ENCODE measurements at places on chromosomes 1 and 21.

- DNase-seq = no peak
These were observed 41.6 kb downstream of the MATN1 start for GRCh38 chr1:30681782-30682181.

DNA sequence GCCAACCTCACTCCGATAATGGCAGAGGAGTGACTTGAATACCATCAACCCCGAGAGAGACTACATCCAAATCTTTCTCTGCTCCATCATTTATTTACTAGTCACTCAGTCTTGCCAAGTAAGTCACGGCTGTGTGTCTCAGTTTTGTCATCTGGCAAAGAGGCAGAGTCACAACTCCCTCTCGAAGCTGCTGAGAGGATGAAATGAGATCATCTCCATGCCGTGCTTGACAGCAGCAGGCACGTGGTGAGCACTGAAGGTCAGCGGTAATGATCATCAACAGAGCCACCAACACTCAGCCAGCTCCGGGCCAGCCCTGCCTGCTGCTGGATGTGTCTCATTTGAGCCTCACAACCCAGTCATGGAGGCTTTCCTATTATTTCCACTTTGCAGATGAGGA lies 19.9 kb downstream of the ALDH4A1 start:
- no peak for DNase-seq

- DNase-seq = no peak
These were observed 15.2 kb downstream of the VSIG8 start for GRCh38 chr1:159847231-159847630.

- DNase-seq = no peak
These were observed 14.7 kb downstream of the PDXK start for GRCh38 chr21:43733529-43734071.

DNA sequence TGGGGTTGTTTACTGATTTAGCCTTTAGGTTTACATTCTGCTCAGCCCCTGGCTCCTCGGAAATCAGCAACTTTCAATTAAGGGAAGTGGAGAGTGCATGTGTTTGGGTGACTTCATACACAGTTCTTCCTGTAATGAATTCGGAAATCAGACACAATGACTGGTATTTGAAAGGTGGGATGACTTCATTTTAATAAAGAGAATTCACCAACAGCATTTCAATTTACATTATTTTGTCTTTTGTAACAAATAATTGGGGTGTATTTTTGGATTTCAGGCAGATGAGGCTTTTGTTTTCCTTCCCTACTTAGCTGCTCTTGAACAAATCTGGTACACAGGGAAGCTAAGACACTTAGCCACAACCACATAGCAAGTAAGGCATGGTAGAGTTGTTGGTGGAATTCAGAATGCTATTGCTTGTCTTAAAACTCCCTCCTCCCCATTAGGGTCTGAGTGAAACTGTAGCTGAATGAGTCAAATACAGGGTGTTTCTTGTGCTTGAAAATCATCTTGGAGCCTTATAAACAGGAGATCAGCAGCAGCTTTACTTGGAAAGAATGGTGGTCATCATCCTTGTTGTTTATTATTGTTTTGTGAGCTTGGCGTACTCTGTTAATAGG lies 917 bp downstream of the STX12 start:
- no peak for DNase-seq

GRCh38 chr1:85024736-85025135 lies 23.6 kb downstream of the MCOLN3 start:
- no peak for DNase-seq

- DNase-seq = no peak
These were observed 185.6 kb upstream of the CAMK1G start for GRCh38 chr1:209397910-209398309.

DNA sequence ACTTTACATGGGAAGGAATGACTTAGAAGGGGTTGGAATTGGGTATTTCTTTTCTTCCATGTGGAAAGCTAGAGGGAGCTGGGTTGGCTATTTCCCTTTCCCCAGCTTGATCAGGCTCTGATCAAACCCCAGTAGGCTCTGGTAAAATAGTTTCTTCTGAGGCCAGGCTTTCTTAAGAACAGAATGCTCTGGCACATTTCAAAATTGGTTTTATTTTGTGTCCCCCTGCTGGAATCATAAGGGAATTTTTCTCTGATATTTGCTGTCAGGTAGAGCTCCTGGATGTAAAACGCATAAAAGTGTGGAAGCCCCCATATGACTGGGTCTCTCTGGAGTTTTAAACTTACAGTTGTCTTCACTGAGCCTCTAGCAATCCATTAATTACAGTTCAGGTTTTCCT lies 17.1 kb upstream of the APOBEC4 start:
- DNase-seq = no peak

- no peak for DNase-seq
These were observed 31.7 kb upstream of the HAO2 start for GRCh38 chr1:119336848-119337247.
